ENCODE measurements at places on chromosomes 5 and 9. TPM values are rescaled to one million over a fixed set of nuclear protein-coding genes. Genes with fewer than 3 reads are reported as not detected.

AGXT2 gene
- not detected for total RNA-seq

DNA sequence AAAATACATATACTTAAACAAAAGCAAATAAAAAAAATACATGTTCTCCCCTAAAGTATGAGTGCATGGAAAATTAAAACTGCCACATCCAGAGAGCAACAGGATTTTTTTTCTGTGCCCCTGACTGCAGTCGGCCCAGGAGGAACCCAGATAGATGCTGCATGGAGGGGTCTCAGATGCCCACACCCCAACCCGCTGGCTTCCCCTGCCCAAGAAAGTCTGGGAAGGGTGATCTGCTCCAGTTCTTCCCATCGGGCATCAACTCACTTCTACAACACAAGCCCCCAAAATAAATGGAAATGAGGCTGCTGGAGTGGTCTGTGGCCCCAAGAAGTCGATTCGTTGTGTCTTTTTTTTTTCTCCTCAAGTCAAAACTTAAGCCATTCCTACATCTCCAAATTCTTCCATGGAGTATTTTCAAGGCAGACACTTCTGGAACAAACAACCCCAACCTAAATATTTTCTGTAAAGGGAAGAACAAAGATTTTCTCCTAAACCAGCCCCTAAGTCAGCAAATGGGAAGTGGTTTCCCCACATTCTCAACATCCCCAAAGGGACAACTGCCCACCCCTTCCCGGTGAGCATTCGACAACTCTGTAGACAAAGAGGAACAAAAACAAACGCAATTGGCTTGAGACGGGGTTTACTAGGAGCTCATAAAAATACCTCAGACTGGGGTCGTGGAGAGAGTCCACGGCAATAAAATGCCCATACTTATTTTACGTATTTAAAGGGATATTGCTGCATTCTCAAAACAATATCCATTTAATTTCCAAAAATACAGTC lies 46.7 kb downstream of the ROR2 start:
- no peak for DNase-seq

CDKN2B-AS1 gene
- 0.76 TPM for total RNA-seq

DNA sequence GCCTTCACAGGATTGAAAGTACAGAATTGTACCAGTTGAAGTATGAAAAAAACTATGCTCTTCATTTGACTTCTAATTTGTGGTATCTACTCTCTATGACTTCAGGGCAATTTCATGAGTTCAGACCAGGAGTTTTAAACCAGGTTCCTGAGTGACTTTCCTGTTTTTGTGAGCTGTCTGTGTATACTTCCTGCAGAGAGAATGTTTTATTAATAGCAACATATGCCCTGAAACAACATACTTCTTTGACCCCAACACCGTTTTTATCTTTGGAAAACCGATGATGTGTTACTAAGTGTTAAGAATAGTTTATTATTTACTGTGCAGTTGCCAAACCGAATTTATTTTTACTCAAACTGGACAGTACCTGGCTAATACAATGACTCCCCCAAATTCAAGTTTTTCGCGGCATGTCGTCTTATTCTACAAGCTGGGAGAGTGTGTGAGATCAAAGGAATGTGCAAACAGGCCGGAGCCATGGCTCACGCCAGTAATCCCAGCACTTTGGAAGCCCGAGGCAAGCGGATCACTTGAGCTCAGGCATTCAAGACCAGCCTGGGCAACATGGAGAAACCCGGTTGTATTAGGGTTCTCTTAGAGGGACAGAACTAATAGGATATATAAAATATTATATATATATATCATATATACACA lies 58.7 kb upstream of the ERBIN start:
- DNase-seq = peak; percentile 90

PCDHGA3 gene
- 0.63 TPM for total RNA-seq

GRCh38 chr9:131552030-131552429 lies 6.7 kb downstream of the PRRT1B start:
- no peak for DNase-seq

DOCK8 gene
- 4.4 TPM for total RNA-seq

FST gene
- total RNA-seq = 19.6 TPM

PRDM9 gene
- not detected for total RNA-seq

- DNase-seq = no peak
Observed at GRCh38 chr9:22111176-22111953, 102.3 kb upstream of the CDKN2B start.

GRCh38 chr5:6082685-6083084 lies 295.7 kb downstream of the MED10 start:
- no peak for DNase-seq

DNA sequence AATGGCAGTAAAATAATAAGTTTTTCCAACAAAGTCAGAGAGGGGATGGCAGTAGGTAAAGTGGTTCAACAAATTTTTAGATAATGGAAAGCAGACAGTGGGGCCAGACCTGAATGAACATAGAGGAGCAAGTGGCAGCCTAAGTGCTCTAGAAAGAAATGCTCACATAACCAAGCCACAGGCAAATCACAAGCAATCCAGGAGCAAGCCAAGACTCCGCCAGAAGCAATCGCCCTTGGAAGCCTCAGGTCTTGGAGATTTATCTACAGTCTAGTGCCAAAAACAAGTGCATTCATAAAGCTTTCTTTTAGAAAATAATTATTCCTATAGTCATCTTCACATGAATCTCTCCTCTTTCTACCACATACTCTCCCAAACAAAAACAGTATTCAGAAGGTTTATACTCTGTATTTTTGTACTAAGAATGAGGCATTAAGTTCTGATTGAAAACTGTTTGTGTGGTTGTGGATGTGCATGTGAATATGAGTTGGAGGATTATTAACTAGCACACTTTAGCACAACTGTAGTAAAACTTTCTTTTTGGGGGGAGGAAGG lies 375.5 kb downstream of the CDH9 start:
- no peak for DNase-seq

- no peak for DNase-seq
Observed at GRCh38 chr9:130443456-130443801, 1.3 kb upstream of the ASS1 start.

GRCh38 chr9:129500863-129501770 lies 119.8 kb downstream of the C9orf50 start:
- DNase-seq = no peak

All from dermis microvascular lymphatic vessel endothelial cell (primary cell).